Immature natural killer cell (primary cell): ENCODE measurements at places on chromosomes 4 and X.

- no peak overlapping the region for H3K27ac ChIP-seq
- no peaks in the 10 kb centered on the region for H3K36me3 ChIP-seq
- peaks cover 4% of the 10 kb centered on the region for H3K27me3 ChIP-seq
- no peak for DNase-seq
Measured at GRCh38 chr4:76439491-76439890, 4.5 kb downstream of the SHROOM3 start.

GRCh38 chr4:23720556-23720955, 169.3 kb downstream of the PPARGC1A start:
- no peak overlapping the region for H3K27ac ChIP-seq
- no peaks in the 10 kb centered on the region for H3K36me3 ChIP-seq
- H3K4me1 ChIP-seq: no peaks in the 10 kb centered on the region
- no peak overlapping the region for H3K4me3 ChIP-seq
- DNase-seq: no peak
- no peaks in the 10 kb centered on the region for H3K27me3 ChIP-seq

DNA sequence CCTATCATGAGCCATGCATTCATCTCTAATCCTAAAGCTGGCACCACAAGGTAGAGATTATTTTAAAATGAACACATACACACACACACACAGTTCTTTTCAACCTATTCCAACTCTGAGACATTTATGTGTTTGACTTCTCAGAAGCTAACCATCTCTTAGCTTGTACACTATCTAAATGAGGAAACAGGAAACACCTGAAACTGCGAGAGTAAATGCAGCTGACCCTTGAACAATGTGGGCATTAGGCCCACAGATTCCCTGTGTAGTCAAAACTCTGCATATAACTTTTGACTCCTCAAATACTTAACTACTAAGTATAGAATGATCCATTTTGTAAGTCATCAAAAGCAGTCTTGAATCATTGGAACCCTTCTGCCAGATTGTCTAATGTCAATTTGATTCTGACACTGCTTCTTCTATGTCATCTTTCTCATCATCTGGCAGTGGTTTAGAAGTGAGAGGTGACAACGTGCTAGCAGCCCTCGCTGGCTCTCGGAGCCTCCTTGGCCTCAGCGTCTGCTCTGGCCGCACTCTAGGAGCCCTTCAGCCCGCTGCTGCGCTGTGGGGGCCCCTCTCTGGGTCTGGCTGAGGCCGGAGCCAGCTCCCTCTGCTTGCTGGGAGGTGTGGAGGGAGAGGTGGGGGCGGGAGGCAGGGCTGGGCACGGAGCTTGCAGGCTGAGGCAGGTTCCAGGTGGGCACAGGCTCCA, 21.4 kb upstream of the IL15 start:
- H3K36me3 ChIP-seq: no peaks in the 10 kb centered on the region
- H3K27me3 ChIP-seq: peaks cover 3% of the 10 kb centered on the region
- H3K4me3 ChIP-seq: no peak overlapping the region
- no peak for DNase-seq
- no peak overlapping the region for H3K27ac ChIP-seq
- H3K4me1 ChIP-seq: peaks cover 4% of the 10 kb centered on the region

DNA sequence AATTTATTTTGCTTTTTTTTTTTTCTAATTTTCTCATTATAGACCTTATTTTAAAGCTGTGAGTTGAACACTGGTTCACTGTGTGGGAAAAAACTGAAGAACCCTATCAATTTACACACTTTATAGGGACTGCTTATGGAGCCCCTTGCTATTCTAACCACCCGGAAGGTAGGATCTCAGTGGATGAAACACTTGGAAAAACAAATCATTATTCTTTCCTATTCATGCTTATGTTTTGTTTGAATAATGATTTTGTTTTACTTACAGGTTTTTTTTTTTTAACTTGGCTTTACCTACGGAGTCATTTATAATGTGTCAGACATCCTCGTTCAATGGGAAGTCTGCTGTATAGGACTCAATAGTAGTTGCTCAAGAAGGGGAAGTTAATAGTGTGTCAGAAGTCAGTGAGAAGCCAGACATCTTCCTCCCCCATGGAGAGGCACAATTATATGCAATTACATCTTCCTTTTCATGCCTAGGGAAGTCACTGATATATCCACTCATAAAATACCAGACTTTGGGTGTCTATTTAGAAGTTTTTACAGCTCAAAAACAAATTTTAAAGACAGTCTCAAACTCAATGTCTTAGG, 113.2 kb downstream of the ARSF start:
- DNase-seq: no peak
- no peak overlapping the region for H3K27ac ChIP-seq
- peaks cover 6% of the 10 kb centered on the region for H3K27me3 ChIP-seq
- no peak overlapping the region for H3K4me3 ChIP-seq
- H3K36me3 ChIP-seq: no peaks in the 10 kb centered on the region

DNA sequence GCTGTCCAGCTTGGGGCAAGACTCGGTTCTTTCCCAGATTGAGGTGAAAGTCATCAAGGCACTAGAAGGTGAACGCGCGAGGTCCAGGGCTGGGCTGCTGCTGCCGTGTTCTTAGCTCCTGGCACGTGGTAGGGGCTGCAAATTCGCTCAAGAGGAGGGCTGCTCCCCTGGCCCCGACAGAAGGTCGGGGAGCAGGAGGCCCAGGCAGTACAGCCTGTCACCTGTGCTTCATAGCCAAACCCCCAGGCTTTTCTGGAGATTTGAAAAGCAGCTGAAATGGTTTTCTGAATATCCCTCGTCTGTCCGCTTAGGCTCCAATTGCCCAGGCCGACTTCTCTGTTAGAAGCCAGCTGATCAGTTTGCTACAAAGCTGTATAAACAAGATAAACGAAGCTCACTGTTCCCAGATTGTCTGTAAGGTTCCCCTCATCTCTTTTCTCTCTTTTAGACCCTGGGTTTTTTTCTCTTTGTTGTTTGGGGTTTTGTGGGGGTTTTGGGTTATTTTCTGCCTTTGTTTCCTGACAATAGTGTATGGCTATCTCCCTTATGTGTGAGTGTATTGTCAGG, 60.0 kb upstream of the STX18 start:
- H3K4me1 ChIP-seq: no peaks in the 10 kb centered on the region
- no peak overlapping the region for H3K4me3 ChIP-seq
- H3K27ac ChIP-seq: no peak overlapping the region
- DNase-seq: no peak
- no peaks in the 10 kb centered on the region for H3K36me3 ChIP-seq
- no peaks in the 10 kb centered on the region for H3K27me3 ChIP-seq

DNA sequence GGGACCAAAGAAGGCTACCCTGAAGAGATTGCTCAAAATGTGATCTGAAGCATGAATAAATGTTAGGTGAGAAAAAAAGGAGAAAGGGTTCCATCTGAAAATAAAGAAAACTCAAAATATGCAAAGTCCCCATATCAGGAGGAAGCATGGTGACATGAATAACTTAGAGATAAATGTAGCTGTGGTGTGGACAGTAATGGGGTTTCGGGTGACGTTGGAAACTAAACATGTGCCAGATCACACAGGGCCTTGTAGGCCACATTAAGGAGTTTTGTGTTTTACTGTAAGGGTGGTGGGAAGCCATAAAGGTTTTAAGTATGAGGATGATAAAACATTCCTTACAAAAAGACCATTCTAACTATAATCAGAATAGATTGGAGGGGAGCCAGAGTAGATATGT, 40.3 kb upstream of the ACSL4 start:
- no peaks in the 10 kb centered on the region for H3K4me1 ChIP-seq
- no peak overlapping the region for H3K4me3 ChIP-seq
- no peak for DNase-seq
- no peaks in the 10 kb centered on the region for H3K36me3 ChIP-seq
- peaks cover 2% of the 10 kb centered on the region for H3K27me3 ChIP-seq

GRCh38 chr4:186554539-186554913, 841 bp downstream of the MTNR1A start:
- no peak for DNase-seq
- H3K27me3 ChIP-seq: peaks cover 4% of the 10 kb centered on the region
- no peak overlapping the region for H3K4me3 ChIP-seq
- H3K4me1 ChIP-seq: no peaks in the 10 kb centered on the region
- H3K36me3 ChIP-seq: no peaks in the 10 kb centered on the region

- no peak overlapping the region for H3K27ac ChIP-seq
- H3K36me3 ChIP-seq: no peaks in the 10 kb centered on the region
- no peak for DNase-seq
- H3K4me3 ChIP-seq: no peak overlapping the region
Measured at GRCh38 chrX:9668537-9668936, 97.1 kb downstream of the GPR143 start.

- peak overlapping the region; percentile 59 for H3K4me3 ChIP-seq
- DNase-seq: peak; percentile 32
- H3K27me3 ChIP-seq: no peaks in the 10 kb centered on the region
- no peaks in the 10 kb centered on the region for H3K36me3 ChIP-seq
Measured at GRCh38 chrX:79412972-79413371, 45.8 kb upstream of the ITM2A start.

DNA sequence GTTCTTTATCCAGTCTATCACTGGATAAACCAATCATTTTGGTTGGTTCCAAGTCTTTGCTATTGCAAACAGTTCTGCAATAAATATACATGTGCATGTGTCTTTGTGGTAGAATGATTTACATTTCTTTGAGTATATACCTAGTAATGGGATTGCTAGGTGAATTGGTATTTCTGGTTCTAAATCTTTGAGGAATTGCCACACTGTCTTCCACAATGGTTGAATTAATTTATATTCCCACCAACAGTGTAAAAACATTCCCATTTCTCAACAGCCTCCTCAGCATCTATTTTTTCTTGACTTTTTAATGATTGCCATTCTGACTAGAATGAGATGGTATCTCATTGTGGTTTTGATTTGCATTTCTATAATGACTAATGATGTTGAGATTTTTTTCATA, 791.7 kb upstream of the AGA start:
- H3K4me3 ChIP-seq: no peak overlapping the region
- no peak for DNase-seq
- no peak overlapping the region for H3K27ac ChIP-seq
- H3K36me3 ChIP-seq: no peaks in the 10 kb centered on the region
- H3K4me1 ChIP-seq: no peaks in the 10 kb centered on the region

- H3K27ac ChIP-seq: no peak overlapping the region
- H3K36me3 ChIP-seq: no peaks in the 10 kb centered on the region
- DNase-seq: no peak
- no peaks in the 10 kb centered on the region for H3K4me1 ChIP-seq
Measured at GRCh38 chr4:146095091-146095690, 80.3 kb upstream of the LSM6 start.

DNA sequence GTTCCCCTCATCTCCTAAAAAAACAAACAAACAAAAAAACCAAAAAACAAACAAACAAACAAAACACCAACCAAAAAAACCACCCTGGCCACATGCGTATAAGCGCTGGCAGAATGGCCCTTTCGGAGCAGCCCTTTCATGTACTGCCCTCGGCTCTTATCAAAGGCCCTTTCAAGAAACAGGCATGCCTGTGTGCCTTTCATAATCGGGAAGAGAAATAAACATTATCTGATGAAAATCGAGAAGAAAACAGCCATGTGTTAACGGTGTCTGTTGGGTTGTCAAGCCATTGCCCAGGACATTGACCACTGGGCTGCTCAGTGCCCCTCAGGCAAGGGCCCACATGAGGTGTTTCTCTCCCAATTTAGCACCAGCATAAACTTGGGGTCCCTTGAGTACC, 68.3 kb downstream of the PJA1 start:
- peaks cover 1% of the 10 kb centered on the region for H3K27me3 ChIP-seq
- no peaks in the 10 kb centered on the region for H3K4me1 ChIP-seq
- no peak overlapping the region for H3K4me3 ChIP-seq
- no peaks in the 10 kb centered on the region for H3K36me3 ChIP-seq

GRCh38 chrX:48695534-48695896, 1.0 kb upstream of the SUV39H1 start:
- peaks cover 7% of the 10 kb centered on the region for H3K27me3 ChIP-seq
- H3K4me3 ChIP-seq: peak overlapping the region; percentile 87
- no peak for DNase-seq

GRCh38 chr4:8110071-8110986, 48.3 kb downstream of the ABLIM2 start:
- H3K36me3 ChIP-seq: no peaks in the 10 kb centered on the region
- H3K4me1 ChIP-seq: no peaks in the 10 kb centered on the region
- peaks cover 2% of the 10 kb centered on the region for H3K27me3 ChIP-seq
- DNase-seq: no peak
- no peak overlapping the region for H3K27ac ChIP-seq

- no peak overlapping the region for H3K27ac ChIP-seq
Measured at GRCh38 chrX:84320614-84321013, 132.6 kb upstream of the RPS6KA6 start.

GRCh38 chr4:773214-773613, 52.7 kb downstream of the CPLX1 start:
- no peak for DNase-seq
- H3K27ac ChIP-seq: no peak overlapping the region
- H3K4me1 ChIP-seq: peaks cover 78% of the 10 kb centered on the region
- peaks cover 14% of the 10 kb centered on the region for H3K36me3 ChIP-seq
- peaks cover 3% of the 10 kb centered on the region for H3K27me3 ChIP-seq

- no peak for DNase-seq
- H3K4me3 ChIP-seq: no peak overlapping the region
- H3K4me1 ChIP-seq: no peaks in the 10 kb centered on the region
- H3K36me3 ChIP-seq: no peaks in the 10 kb centered on the region
- no peak overlapping the region for H3K27ac ChIP-seq
- peaks cover 7% of the 10 kb centered on the region for H3K27me3 ChIP-seq
Measured at GRCh38 chrX:150198776-150199175, 164.3 kb upstream of the MAMLD1 start.

DNA sequence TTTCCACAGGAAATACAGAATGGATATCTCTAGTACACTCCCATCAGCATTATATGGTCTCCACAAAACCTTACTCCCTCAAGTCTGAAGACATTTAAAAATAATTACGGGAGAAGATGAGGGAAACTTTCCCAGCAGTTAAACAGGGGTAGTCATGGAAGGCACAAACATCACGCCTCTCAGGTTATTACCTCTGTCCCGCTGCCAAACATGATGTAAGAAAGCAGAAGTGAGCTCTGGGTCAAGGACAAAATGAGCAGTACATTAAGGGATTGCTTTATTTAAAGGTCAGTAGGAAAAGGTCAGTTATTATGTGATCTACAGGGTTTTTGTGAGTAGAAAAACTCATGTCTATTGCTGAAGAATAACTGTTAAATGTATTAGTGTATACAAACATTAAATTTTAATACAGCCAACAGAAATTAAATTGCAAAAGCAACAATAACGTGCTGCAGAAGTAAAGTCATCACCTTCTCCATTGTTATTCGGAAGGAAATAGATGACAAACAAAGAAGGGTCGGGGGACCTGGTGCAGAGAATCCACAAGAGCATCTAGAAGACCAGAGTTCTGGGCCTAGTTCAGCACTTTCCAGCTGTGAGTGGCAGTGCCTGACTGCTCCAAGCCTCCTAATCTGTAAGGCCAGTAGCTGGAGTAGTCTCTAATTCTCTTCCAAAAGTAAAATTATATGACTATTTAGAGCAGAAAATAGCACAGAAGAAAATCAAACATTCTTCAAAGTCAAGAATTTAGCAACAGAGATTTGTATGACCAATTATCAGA, 171.2 kb downstream of the PPP3CA start:
- H3K4me1 ChIP-seq: peaks cover 65% of the 10 kb centered on the region
- no peaks in the 10 kb centered on the region for H3K27me3 ChIP-seq
- no peak overlapping the region for H3K4me3 ChIP-seq
- DNase-seq: no peak

DNA sequence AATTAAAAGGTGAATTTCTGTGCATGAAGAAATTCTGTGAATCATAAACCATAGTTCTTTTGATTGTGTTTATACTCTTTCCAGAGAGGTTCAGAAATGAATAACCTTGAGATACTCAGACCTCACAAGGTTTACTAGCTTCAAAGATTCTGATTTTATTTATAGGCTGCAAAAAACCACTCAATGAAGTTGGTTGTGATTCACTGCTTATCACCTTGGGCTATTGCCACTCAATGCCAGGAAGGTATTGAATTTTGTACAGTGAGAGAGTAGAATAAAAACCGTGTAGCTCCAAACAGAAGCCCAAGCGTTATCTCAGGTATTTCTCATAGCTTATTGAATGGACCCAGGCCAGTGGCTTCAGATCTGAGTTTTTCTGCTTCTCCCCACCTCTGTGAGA, 118.7 kb downstream of the FHIP1A start:
- H3K27ac ChIP-seq: no peak overlapping the region
- no peaks in the 10 kb centered on the region for H3K36me3 ChIP-seq
- H3K27me3 ChIP-seq: no peaks in the 10 kb centered on the region
- H3K4me3 ChIP-seq: no peak overlapping the region
